ENCODE measurements at places on chromosomes 16 and 17.

- DNase-seq = no peak
These were observed 108.8 kb downstream of the IRX5 start for GRCh38 chr16:55039511-55039910.

DNA sequence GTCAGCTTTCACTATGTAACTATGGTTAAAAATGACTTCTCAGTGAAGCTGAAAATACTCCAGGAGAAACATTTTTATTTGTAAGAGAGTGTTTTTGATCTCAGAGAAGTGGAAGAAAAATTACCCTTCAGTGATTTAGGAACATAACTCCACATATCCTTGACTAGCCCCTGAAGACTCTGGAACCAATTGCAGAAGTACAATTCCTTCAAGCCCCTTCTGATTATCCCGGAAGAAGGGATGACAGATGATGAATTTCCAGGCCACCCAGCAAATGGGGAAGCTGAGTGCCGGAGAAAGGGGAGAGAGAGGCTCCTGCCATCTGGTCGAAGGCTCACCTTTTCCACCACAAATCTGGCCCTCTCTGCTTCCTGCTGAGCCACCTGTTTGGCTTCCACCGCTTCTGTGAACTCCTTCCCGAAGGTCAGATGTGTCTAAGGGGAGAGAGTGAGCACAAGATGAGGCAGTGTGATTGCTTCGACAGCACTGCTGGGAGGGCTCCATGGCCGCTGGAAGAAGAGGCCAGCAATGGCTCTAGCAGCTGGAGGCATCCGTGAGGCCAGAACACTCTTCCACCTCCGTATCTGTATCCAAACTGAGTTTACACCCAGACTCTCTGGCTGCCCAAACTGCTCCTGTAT is 8.1 kb downstream of the PHB1 start:
- no peak for DNase-seq

GRCh38 chr16:35751191-35751941 is 2292.0 kb downstream of the TP53TG3F start:
- DNase-seq = no peak

DNA sequence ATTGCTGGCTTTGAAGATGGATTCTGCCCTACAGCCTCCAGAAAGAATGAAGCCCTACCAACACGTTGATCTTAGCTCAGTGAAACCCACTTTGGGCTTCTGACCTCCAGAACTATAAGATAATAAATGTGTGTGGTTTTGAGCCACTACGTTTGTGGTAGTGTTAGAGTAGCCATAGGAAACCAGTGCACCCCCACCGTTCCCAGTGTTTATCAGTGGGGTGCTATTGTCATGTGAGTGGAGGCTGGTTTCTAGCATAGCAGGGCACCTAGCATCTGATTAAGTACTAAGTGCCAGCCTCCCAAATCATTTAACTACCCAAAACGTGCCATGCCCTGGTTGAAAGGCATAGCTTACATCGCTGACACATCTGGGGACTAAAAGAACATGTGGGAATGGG is 423.9 kb downstream of the UTP18 start:
- DNase-seq = no peak

GRCh38 chr16:29007730-29008593 is 23.1 kb downstream of the LAT start:
- peak; percentile 65 for DNase-seq

- no peak for DNase-seq
These were observed 40.0 kb downstream of the SOCS1 start for GRCh38 chr16:11215935-11216556.

- no peak for DNase-seq
These were observed 200.4 kb upstream of the N4BP1 start for GRCh38 chr16:48810436-48810802.

GRCh38 chr16:75019007-75019406 is 20.2 kb downstream of the ZNRF1 start:
- no peak for DNase-seq

GRCh38 chr17:78411241-78411857 is 32.9 kb downstream of the PGS1 start:
- DNase-seq = no peak

DNA sequence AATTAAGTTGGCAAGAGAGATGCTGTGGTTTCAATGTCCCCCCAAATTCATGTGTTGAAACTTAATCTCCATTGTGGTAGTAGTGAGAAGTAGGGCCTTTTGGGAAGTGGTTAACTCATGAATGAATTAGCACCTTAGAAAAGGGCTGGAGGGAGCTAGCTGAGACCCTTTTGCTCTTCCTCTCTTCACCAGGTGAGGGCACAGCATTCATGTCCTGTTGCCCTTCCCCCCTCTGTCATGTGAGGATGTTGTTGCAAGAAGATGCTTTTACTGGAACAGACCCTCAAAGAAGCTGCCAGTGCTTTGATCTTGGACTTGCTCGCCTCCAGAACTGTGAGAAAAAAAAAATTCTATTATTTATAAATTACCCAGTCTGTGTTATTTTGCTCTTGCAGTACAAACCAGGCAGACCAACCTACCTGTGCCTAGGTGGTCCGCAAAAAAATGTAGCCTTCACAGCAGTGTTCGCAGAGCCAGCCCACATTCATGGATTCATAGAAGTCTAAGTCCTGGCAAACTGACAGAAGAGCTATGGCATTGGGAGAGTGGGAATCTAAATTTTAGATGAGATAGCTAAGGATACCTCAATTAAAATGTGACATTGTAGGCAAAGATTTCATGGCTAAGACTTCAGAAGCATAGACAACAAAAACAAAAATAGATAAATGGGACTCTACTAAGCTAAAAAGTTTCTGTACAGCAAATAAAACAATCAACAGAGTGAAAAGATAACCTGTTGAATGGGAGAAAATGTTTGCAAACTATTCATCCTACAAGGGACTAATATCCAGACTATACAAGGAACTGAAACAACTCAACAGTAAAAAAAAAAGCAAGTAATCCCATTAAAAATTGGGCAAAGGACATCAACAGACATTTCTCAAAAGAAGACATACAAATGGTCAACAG is 32.0 kb upstream of the ABCA5 start:
- DNase-seq = no peak

DNA sequence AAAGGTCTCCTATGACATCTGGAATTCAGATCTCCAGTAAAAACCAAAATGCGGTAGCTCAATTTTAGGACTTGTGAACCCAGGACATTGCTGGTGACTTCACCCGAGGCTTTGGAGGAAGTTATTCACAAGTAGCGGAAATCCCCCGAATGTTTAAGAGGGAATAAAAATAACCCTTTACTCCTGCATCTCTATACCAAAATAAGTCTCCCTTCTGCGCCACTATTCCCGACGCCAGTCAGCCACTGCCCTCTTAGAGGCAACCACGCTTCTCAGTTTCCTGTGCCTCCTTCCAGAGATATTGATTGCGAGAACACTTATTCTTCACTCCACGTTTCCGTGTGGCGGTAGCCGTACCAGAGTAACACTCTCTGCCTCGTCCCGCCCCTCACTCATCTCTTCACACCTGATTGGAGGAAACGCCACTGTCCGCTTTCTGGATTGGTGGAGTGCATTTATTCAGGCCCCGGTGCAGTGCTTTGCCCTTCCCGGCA is 27.4 kb downstream of the EMP2 start:
- peak; percentile 31 for DNase-seq

DNA sequence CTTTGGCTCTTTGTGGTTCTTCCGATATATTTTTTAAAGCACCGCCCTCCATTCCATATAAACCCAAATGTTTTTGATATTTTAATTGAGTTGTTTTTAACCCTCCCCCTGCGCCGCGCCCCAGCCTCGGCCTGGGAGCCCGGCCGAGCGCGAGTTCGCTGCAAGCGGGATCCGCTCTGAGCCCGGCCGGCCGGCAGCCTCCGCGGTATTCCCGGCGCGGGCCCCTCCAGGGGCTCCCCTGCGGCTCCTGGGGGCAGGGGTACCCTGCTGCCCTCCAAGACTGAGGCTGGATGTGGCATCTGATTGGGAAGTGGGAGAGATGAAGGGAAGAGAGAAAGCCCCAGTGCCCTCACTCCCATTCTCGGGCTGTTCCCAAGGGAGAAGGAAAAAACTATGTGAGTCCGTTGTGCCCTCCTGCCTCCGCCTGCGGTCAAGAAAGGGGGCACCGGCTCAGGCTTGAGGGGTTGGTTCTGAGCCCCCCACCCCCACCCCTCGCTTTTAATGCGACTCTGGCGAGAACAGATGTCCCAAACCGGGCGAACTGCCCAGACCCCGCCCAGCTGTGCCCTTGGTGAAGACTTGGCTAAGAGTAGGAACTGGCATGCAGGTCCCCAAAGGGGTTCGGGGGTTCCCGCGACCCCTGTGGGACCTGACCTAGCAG is 8.6 kb downstream of the NEUROD2 start:
- DNase-seq = no peak

- DNase-seq = no peak
These were observed 413.5 kb upstream of the PSMD7 start for GRCh38 chr16:73883126-73883525.

GRCh38 chr16:3188925-3189825 is 1.2 kb downstream of the OR1F1 start:
- no peak for DNase-seq

DNA sequence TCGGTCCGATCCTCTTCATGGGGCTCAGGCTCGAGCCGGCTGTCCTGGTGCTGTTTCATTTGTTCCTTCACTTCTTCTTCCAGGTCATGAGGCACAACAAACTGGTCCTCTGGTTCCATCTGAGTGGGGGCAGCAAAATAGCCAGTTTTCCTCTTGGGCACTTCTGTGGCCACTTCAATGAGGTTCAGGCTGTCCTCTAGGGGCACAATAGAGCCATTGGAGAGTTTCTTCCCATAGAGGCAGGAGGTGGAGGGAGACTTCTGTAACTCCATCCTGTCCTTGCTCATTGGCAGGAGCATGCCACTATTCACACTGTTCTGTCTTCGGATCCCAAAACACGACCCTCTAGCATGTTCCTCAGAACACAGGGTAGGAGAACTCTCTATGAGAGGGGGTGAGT is 22.9 kb downstream of the MARVELD3 start:
- no peak for DNase-seq

GRCh38 chr17:79537061-79537460 is 73.8 kb downstream of the RBFOX3 start:
- DNase-seq = no peak

GRCh38 chr17:1947743-1948516 is 77.2 kb downstream of the RTN4RL1 start:
- DNase-seq = no peak

DNA sequence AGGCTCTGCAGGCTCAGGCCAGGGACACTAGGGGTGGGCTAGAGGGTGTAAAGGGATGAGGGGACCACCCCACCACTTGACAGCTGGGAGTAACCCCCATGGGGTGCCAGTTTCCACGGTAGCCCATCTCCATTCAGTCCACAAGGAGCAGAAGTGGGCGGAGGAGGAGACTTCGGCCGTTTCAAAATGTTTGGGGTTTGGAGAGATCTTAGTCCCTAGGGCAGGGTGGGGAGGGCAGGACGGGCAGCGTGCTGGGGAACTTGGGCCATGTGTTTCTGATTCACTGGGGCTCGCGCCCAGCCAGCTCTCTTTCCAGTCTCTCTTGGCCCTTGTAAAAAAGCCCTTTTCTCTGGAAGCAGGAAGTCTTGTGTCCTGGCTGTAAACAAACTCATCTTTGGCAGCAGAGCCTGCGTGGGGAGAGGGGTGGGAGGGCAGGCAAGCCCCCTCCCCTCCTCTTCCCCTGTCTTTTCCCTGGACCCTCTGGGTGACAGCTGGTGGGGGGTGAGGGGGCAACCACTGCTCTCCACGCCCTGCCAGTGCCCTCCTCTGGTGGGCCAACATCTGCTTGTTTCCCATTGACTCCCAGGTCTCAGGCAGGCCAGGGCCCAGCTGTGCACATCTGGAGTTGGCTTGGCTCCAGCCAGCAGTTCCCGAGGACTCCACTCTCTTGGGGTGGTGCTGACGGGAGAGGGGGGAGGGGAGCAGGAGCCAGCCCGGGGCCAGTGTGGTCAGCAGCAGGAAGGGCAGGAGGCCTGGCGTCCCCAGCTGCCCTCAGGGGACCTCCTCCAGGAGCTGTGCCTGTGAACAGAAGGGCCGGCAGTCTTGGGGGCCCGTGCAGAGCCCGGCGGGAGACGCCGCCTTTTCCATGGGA is 8.1 kb downstream of the CYGB start:
- no peak for DNase-seq

GRCh38 chr17:12918142-12918541 is 99.7 kb downstream of the ELAC2 start:
- no peak for DNase-seq

DNA sequence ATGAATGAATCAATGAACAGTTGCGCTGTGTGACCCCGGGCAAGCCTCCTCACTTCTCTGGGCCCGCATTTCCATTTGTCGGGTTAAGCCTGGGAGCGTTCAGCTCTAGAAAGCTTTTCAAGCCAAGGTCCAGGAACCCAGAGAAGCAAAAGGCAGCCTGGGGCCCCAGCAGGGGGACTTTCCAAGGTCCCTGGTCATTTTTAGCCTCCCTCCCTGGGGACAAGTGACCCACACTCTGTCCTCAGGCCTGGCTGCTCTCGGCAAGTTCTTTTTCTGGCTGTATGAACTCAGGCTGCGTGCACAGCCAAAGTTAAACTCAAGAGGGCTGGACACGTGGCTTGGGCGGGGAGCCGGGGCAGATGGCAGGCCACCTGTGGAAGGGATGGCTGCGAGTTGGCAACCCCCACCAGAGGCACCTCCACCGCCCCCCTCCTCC is 41.4 kb upstream of the CIBAR2 start:
- DNase-seq = no peak

DNA sequence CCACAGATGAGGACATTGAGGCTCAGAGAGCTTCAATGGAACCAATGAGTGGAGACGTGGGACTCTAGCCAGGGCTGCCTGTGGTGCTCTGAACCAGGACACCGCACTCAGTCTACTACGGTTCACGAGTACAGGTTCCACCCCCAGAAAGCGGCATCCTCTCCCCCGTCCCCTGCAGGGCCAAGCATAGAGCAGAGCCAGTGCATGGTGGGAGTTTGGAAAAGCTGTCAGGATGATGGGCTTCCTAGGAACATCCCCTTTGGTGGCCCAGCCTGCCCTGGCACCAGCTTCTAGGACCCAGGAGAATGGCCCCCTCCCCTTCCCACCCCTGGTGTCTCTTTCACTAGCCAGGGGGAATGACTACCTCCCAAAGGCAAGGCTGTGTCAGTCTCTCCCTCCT is 8.4 kb downstream of the ZNF319 start:
- no peak for DNase-seq

DNA sequence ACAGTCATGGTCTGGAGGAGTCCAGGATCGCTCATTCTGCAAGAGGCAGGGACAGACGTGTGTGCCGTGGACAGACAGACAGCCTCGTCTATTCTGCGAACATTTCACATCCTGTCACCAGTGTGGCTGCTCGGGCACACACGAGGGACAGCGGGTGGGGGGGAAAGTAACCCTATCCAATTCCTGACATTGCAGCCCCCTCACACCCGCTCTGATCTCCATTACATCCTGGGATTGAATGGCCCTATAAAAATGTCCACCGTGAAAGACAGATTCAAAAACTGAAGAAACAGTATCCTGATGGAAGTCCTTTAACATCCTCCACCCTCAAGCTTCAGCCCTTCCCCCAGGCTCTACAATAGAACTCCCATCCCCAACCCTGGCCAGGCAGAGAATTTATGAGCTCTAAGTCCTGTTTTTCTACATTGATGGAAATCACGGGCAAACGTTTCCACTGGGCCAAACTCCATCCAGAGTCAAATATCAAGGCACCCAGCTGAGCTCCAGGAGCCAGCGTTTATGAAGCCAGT is 39.4 kb downstream of the HS3ST3A1 start:
- DNase-seq = no peak
